Panc1 (cell line): ENCODE measurements at places on chromosomes 7 and 10.

- H3K27me3 ChIP-seq = peaks cover 7% of the 10 kb centered on the region; the same call in 1 of the 2 replicates
- DNase-seq = no peak
- no peak overlapping the region for H3K4me3 ChIP-seq
- H3K4me1 ChIP-seq = no peaks in the 10 kb centered on the region
- H3K36me3 ChIP-seq = no peaks in the 10 kb centered on the region
Measured at GRCh38 chr7:78264105-78264504, 465.5 kb downstream of the PHTF2 start.

DNA sequence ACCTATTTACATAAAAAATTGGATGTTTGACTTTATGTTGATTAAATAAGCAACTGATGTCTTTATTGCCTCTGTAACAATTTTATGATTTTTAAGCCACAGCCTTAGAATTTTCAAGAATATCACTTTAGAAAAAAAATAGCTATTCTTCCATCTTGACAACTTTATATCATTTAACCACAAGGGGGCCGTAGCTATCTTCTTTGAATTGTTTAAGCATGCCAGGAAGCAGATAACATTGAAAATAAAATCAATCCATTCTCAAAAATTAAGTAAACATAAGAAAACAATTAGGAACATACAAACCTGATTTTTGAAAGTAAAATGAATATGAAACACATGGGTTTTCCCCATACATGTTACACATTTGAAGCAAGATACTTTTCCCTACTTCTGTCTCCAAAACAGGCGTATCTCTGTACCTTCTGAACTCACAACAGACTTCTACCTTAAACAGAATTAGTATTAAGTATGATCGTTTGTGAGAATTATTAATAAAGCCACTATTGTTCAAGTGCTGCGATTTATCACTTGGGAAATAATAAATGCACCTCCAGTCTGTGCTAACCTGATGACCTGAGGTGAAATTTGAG is 209.0 kb downstream of the CACNA2D1 start:
- H3K27ac ChIP-seq = no peak overlapping the region
- no peaks in the 10 kb centered on the region for H3K4me1 ChIP-seq
- DNase-seq = peak; percentile 20
- no peaks in the 10 kb centered on the region for H3K27me3 ChIP-seq

GRCh38 chr7:69645683-69646082 is 47.4 kb downstream of the AUTS2 start:
- H3K36me3 ChIP-seq = no peaks in the 10 kb centered on the region
- H3K4me1 ChIP-seq = no peaks in the 10 kb centered on the region
- H3K4me3 ChIP-seq = no peak overlapping the region
- no peak overlapping the region for H3K27ac ChIP-seq
- no peak for DNase-seq

GRCh38 chr10:96655461-96656197 is 64.7 kb downstream of the PIK3AP1 start:
- H3K27me3 ChIP-seq = peaks cover 3% of the 10 kb centered on the region; the same call in 1 of the 2 replicates
- DNase-seq = no peak
- H3K4me3 ChIP-seq = no peak overlapping the region
- H3K36me3 ChIP-seq = no peaks in the 10 kb centered on the region
